Stimulated activated CD8-positive, alpha-beta memory T cell treated with anti-CD3 and anti-CD28 coated beads, Interleukin-7, amount 100 ng/mL, for 48 hours (primary cell): ENCODE measurements at places on chromosomes 13 and 19.

GRCh38 chr13:80989241-80989640, 648.3 kb upstream of the SPRY2 start:
- DNase-seq, result no peak

GRCh38 chr19:29429581-29429980, 96.2 kb upstream of the VSTM2B start:
- no peak for DNase-seq

- DNase-seq, result no peak
Measured at GRCh38 chr13:43153436-43154090, 130.2 kb downstream of the DNAJC15 start.

DNA sequence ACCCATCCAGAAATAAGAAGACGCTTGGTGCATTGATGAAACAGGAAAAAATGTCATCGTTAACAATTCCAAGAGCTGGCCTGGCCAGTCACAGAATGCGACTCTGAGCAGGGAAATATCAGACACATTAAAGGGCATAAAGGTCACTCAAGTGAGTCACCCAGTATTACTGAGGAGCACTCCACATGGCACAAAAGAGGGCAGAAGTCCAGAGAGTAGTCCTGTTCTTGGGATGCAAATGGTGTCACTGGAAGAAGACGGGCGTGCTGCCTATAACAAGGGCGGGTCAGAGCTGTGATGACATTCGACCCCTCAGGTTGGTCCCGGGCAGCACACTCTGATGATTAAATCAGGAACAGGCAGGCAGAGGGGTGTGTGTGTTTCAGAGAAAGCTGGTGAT, 720.3 kb downstream of the UQCRFS1 start:
- DNase-seq, result no peak
